ENCODE measurements at places on chromosomes 4 and X.

DNA sequence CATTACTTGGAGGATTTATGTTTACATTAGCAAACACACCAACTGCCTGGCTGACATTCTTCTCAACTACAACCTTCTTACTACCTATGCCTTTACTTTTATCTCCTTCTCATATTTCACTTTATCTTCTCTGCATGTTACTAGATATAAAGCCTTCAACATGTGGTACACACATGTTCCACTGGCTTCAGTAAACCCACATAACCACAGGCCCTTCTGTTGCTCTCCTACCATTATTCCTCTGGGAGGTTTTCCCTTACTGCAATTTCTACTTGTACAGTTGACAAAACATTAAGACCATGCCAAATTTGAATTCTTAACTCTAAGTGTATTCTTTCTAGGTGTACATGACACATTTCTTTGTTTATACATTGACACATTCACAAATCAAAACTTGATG lies 133.1 kb downstream of the ARAP2 start:
- no peak for DNase-seq

GRCh38 chr4:46886711-46887110 lies 22.3 kb downstream of the COX7B2 start:
- no peak for DNase-seq

DNA sequence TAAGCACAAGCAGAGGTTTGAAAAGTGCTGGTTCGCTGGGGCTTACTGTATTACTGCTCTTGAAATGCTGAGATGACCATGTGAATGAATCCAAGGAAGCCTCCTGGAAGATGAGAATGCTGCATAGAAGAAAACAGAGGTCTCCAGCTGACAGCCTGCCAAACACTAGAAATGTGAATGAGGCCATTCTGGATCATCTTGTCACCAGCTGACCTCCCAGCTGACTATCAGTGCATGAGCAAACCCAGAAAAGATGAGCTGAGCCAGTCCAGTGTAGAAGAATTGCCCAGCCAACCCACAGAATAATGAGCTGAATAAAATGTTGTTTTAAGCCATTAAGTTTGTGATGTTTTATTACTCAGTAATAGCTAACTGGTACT lies 49.1 kb upstream of the DYNLT3 start:
- DNase-seq = no peak

GRCh38 chrX:7574325-7574724 lies 268.6 kb upstream of the VCX start:
- DNase-seq = no peak
